ENCODE measurements at places on chromosomes 16 and 17. TPM values are rescaled to one million over a fixed set of nuclear protein-coding genes. Genes with fewer than 3 reads are reported as not detected.

- DNase-seq, result peak; percentile 81
Measured at GRCh38 chr16:84593825-84594724, 23.8 kb downstream of the COTL1 start.

DNA sequence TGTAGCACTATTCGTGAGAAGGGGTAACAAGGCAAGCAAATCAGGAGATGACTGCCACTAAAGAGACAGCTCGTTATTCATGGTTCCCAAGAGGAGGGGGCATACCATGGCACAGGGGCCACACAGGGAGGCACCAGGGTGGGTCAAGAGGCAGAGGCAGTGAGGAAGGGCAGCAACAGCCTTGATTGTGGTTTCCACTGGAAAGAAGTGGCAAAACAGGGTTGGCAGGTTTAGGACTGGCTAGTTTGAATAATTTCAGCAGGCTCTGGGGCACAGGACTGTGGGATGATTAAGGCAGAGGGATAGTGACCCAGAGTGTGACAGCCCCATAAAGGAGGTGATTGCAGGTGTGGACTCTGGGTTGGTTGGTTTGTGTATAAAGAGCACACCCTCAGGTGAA, 188.9 kb downstream of the CBLN1 start:
- DNase-seq, result no peak

GRCh38 chr17:55764610-55765009, 13.8 kb downstream of the PCTP start:
- DNase-seq, result no peak

DNA sequence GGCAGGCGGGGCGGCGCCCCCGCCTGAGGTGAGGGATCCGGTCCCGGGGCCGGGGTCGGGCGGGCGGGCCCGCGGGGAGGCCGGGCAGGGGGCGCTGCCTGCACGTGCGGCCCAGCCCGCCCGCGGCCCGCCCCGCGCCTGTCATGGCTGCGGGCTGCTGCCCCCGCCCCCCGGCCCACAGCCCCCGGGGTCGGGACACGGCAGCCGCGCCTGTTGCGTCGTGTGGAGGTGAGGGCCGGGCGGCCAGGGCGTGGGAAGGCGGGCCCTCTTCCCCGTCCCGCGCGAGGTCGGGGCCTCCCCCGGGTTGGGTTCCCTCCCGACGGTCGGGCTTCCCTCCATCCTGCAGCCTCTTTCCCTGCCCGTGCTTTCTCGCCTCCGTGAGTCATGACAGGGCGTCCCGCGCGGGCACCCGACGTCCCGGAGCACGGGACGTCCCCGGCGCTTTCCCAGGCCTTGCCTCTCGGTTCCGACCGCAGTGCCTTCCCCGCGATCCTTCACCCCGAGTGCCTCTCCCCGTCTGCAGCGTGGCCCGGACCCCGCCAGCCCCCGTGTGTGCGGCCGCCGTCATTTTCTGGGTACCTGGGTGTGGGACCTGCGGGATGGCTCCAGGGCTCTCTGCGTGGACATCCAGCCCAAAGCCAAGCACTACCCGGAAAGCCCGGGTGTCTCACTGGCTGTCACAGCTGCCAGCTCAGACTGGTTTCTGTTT, 76.7 kb downstream of the CHD9 start:
- DNase-seq, result peak; percentile 63

DNA sequence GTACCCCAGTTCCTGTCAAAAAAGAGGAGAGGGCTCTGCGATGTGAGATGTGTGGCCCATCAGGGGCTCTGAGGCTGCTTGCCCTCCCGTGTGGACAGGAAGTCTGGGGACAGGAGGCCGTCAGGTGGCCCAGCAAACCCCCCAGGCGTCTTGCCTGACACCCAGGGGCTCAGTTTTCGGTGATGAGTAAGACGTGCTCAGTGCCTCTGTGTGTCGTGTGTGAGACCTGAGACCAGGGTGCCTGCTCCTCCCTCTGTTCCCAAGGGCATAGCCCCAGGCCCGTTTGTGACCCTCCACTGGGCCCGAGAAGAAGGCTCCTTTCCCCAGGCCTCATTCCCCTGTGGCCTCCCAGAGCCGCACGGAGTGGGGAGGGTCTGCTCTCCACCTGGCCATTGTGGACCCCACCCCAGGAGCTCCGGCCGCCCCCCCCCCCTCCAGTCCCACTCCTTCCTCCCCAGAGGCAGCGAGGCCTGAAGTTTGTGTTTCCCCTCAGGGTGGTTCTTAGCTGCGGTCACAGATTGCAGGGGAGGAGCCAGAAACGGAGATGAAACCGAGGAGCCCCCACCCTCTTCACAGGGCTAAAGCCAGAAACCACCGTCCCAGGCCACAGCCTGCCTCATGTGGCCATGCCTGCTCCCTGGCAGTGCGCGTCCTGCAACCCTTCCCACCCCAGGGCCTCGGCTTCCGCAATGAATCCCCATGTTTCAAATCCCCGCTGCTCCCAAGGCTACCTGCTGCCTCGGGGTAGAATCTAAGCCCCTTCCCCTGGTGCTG, 4.9 kb upstream of the ACTG1 start:
- DNase-seq, result no peak

- no peak for DNase-seq
Measured at GRCh38 chr17:65936013-65936412, 255.9 kb downstream of the CEP112 start.

- DNase-seq, result no peak
Measured at GRCh38 chr17:18173740-18174139, 9.9 kb upstream of the ALKBH5 start.

GRCh38 chr16:891353-891740, 79.4 kb downstream of the LMF1 start:
- no peak for DNase-seq

DNA sequence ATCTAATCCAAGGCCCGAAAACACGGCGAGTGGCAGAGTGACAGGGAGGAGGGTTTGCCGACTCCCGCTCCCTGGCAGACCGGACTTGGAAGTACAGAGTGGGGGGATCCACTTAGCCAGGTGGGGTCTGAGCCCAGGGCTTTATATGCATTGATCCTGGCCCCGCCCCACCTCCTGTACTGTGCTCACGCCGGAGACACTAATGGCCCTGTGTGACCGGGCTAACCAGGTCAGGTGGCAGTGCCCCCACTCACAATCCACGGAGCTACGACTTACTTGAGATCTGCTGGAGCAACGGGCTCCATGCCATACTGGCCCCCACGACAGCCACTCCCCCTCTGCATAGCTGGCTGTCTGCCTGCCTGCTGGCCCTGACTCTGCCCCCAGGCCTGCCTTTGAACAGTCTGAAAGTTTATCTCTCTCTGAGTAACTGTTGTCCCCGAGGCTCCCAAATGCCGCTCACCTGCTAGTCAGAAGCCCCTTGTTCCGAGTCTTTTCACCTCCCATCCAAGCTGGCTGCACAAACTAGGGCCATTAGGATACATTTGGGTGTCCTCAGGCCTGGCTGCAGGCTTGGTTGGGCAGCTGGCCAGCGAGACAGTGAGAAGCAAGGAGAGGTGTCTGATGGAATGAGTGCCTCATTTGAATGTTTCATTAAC, 28.0 kb downstream of the CACNA1G start:
- no peak for DNase-seq

DNA sequence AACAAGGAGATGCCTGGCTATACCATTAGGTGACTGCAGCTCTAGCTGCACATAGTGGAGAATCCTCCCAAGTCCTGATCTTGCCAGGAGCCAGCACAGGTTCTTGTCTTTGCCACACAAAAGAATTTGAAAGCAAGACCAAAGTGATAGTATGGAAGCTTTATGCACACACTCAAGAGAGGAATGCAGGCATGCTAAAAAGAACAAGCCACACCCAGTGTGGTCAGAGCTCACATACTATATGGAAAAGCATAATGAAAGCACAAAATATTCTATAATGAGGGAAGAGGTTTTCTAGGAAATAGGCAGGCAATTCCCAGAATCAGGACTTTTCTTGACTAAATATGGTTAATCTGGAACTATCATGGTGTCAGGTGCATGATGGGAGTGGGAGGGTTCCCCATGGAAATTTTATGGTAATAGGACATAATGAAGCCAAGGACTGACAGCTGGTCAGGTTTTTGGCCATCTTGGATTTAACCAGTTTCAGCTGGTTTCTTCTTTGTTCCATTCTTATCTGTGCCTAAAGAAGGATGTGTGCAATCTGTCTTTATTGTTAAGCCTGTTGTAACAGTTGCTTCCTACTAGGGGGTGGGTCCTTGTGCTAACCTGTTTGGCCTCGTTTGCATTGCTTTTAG, 171.6 kb downstream of the ZNF18 start:
- DNase-seq, result no peak

DNA sequence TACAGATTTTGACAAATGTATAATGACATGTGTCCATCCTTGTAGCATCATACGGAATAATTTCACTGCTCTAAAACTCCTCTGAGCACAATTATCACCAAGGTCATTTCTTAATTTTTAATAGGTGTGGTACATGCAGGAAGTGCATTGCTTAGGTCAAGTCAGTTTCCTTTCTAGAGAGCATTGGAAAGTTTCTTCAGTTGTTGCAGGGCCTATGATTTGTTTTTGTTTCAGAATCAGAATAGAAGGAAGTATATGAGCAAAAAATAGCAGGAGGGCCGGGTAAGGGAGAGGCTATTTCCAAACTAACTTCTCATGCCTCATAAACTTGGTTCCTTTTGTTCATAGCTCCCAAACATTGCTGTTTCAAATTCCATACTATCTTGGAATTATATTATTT, 24.0 kb upstream of the SLFN5 start:
- no peak for DNase-seq

- DNase-seq, result no peak
Measured at GRCh38 chr17:78997881-78998280, 11.7 kb downstream of the CANT1 start.

GRCh38 chr16:89484041-89484501, 6.3 kb downstream of the ANKRD11 start:
- DNase-seq, result no peak

DNA sequence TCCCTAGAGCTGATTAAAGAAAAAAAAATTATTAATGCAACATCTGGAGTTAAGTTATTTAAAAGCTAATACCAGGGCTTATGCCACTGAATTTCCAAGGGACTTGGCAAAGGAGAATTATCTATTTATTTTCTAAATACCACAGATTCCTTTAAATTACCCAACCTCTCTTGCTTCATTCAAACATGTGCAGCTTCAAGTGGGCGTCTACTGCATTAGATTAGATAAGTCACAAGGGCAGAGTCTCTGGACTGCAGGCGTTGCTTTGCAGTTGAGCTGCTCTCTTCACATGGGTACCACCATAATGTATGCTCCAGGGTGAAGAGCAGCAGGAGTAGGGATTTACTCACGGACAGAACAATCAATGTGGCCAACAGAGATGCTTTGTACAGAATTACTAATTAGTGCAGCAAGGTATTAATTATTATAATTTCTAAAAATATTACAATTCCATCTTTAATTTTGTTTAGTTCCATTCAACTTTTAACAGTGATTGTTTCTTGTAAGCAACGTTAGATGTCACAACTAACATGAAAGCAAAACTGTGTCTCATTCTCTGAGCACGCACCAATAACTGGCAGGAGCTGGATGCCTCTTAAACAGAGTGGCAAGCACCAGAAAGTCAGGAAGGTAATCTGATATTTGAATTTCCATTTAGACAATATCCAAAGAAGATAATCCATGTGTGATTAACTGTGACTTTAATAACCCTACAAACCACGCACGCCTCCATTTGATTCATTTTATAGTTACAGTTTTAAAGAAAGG, 214.2 kb downstream of the STX8 start:
- DNase-seq, result no peak

DNA sequence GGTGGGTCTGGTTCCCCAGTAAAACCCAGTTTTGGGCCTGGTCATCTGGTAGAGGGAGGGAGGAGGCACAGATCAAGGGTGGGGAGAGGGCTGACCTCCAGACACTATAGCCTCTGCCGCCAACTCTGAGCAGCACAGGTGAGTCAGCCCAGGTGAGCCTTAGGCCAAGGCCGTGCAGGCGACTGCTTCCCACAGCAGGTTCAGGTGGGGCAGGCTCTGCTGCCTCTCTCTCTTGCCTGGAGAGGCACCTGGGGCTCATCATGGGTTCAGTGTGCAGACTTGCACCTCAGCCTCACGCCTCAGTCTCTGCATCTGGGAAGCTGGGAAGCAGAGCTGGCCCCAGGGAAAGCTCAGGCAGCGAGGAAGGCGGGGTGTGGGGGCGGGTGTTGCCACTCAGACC, 37.8 kb upstream of the IL34 start:
- no peak for DNase-seq

DNA sequence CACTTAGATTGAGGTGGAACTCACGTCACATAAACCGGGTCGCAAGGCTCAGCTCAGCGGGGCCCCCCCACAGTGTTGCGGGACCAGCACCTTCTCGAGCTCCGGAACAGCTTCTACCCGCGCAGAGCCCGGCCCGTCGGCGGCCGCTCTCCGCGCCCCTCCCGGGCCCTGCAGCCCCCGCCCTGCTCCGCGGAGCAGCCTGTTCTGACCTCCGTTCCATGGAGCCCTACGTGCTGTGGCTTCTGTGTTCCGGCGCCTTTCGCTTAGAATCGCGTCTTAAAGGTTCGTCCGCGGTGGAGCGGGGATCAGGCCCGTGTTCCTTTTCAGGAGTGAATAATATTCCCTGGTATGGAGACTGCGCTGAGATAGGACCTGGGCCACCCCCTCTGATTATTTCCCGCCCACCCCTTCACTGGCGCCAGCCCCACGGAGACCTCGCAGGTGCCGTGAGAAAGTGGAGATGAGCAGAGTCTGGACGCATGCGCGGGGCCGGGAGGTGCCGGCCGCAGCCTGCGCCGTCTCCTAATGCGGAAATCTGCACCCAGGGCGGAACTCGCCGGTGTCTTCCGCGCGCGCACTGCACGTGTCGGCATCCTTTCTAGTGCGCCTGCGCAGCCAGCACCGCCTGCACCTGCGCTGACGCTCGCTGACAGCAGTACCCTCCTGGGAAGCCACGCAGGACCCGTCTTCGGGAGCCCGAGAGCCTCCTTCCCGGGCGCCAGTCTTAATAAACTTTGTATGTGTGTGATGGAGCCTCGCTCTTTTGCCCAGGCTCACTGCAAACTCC, 30.9 kb downstream of the ZNF778 start:
- DNase-seq, result no peak

- DNase-seq, result no peak
Measured at GRCh38 chr17:2063261-2064146, 8.6 kb downstream of the HIC1 start.

GRCh38 chr17:17493986-17494466, 2.2 kb downstream of the RASD1 start:
- no peak for DNase-seq

GRCh38 chr16:11506741-11507305, 79.9 kb downstream of the LITAF start:
- no peak for DNase-seq

- no peak for DNase-seq
Measured at GRCh38 chr17:41943492-41943891, 13.1 kb downstream of the ODAD4 start.

- no peak for DNase-seq
Measured at GRCh38 chr17:71099003-71099714, 929.8 kb downstream of the KCNJ2 start.

GRCh38 chr17:21039839-21040575, 2.8 kb downstream of the USP22 start:
- peak; percentile 44 for DNase-seq

GRCh38 chr17:69175625-69176456, 34.1 kb upstream of the ABCA6 start:
- no peak for DNase-seq

MYH1 gene
- total RNA-seq, result not detected

CPHXL2 gene
- not detected for total RNA-seq

HOXB1 gene
- not detected for total RNA-seq

TBC1D3I gene
- total RNA-seq, result 0.20 TPM

WSCD1 gene
- 0.13 TPM for total RNA-seq

SMIM22 gene
- not detected for total RNA-seq

CDK5R1 gene
- total RNA-seq, result 7.0 TPM

C17orf78 gene
- not detected for total RNA-seq

MLST8 gene
- total RNA-seq, result 75.4 TPM

LDHD gene
- total RNA-seq, result not detected

OR2C1 gene
- not detected for total RNA-seq

MNT gene
- 24.3 TPM for total RNA-seq

CLEC18A gene
- total RNA-seq, result 0.24 TPM

CAPN15 gene
- 91.9 TPM for total RNA-seq

EVPLL gene
- not detected for total RNA-seq
